Stomach (tissue), 19 donors: ENCODE measurements at places on chromosomes 3 and 15. TPM values are rescaled to one million over a fixed set of nuclear protein-coding genes. Genes with fewer than 3 reads are reported as not detected.

GRCh38 chr3:171960159-171960558 is 79.2 kb upstream of the FNDC3B start:
- no peak for DNase-seq

The ZNF80 gene
- total RNA-seq = 0.92 TPM

DNA sequence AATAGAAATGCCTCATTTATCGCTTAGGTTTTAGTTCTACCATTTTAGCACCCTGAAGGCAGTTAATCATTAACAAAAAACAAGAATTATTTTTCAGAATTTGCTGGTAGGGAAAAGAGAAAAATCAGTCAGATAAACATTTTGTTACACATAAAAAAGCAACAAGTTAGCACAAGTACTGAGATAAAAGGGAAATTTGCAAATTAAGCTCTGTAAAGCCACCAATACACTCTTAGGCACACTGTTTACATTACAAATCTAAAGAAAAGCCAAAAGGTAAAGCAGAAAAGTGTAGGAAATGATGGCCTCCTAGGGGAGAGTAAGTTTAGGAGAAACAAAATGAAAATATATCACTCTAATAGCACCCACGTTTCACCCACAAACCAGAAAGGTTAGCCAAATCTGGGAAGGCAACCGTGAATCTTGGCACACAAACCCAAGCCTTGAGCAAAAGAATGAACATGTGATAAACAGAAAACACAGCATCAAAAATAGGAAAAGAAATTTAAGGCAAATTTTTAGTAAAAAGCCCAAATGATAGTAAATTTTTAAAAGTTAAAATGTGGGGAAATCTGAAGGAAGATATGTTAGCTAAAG is 1.6 kb upstream of the SATB1 start:
- no peak for DNase-seq

- peak; percentile 65 for DNase-seq
Measured at GRCh38 chr3:141392897-141393734, 24.8 kb downstream of the ZBTB38 start.

DNA sequence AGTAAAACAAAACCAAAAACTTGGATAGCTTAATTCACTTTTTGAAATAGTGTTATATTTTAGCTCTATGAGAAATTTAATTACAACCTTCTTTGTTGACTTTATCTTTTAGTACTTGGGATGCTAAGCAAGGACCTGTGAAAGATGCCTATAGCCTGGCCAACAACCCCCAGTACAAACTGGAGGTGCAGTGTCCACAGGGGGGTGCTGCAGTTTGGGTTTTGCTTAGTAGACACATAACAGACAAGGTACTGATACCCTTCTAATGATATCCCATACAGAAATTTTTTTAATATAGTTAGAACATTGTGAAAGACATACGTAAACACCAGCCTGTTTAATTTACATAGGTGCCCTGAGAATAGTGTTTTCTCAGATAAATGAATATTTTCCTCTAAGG is 35.3 kb downstream of the CAPN7 start:
- DNase-seq = peak; percentile 32

The VPS39 gene
- 71.9 TPM for total RNA-seq

GRCh38 chr3:173257797-173258196 is 116.8 kb upstream of the SPATA16 start:
- no peak for DNase-seq

DNA sequence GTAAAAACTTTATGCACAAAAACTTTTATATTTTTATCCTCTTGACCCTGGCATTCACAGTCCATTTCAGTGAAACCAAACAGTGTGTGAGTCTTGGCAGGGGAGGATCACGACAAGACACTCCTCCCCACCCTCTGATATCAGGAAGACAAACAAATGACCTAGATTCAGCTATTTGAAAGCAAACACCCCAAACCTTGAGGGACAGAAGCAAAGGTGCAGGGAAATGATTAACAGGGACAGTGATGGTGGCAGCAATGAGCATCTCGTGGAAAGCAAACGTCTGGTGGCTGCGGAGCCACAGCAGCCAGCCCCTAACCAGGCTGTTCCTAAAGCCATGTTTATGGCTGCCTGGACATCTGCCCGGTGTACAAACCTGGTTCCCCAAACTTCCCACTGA is 52.1 kb downstream of the FSIP1 start:
- DNase-seq = no peak

GRCh38 chr3:113908133-113908532 is 39.7 kb upstream of the ZDHHC23 start:
- no peak for DNase-seq

DNA sequence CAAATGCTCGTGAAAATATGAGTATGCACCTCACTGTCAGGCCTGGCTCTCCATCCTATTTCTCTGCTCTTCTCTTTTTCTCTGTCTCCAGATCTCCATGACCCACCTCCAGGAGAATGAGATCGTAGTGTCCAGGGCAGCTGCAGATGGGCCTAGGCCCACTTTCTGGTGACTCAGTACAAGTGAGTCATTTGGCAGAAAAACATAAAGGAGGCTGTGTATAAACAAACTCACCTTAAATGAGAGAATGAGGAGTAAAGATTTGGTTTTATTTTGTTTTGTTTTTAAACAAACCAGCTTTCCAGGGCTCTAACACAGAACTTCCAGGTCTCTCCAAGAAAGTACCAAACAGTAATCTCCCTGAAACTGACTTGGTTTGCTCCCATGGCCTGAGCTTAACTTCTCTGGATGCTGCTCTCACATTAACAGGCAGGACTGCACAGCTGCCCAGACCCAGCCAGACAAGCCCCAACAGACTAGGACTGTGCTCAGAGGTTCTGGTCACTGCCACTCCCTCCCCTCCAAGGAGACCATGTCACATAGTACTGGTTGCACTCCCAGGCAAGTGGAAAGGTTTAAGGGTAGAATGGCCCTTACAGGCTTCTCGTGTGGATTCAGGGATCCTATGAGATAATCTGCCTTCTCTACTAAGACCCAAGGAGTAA is 1.5 kb upstream of the HEG1 start:
- no peak for DNase-seq

The ANKDD1A gene
- total RNA-seq = 12.2 TPM

- no peak for DNase-seq
Measured at GRCh38 chr3:10169000-10169496, 4.3 kb downstream of the IRAK2 start.

- peak; percentile 34 for DNase-seq
Measured at GRCh38 chr3:124094496-124094895, 102.6 kb upstream of the ROPN1 start.

DNA sequence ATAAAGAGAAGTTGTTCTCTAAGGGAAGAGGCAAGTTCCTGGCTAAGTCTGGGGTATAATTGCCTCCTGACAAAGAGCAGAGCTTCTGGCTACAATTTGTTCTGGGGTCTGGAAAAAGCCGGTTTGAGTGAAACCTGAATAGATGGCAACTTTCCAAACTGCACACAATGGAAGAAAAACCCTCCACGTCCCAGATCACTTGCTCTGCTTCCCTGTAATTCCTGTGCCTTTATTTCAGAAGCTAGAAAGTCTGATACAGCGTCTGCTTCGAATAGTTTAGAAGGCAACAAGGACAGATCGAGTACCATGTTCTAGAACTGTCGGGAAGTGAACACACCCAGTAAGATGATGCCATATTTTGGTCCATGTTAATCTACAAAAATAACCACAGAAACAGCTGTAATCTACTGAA is 1.6 kb upstream of the WDR82 start:
- peak; percentile 88 for DNase-seq

DNA sequence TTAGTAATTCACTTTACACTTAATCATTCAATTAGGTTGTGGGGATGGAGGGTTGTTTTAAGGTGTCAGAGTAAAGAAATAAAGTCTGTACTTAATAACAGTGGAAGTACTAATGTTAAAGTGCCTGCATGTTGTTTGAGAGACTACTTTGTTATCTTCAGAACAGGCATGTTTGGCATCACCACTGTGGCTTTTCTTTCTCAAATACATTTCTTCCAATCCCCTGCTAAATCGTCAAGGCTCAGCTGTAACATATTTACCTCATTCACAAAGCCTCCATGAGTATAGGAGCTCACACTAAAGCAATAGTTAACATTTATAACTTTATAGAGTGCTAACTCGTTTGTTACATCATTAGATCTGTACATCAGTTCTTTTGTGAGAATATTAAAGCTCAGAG is 2.6 kb downstream of the TIMMDC1 start:
- no peak for DNase-seq

DNA sequence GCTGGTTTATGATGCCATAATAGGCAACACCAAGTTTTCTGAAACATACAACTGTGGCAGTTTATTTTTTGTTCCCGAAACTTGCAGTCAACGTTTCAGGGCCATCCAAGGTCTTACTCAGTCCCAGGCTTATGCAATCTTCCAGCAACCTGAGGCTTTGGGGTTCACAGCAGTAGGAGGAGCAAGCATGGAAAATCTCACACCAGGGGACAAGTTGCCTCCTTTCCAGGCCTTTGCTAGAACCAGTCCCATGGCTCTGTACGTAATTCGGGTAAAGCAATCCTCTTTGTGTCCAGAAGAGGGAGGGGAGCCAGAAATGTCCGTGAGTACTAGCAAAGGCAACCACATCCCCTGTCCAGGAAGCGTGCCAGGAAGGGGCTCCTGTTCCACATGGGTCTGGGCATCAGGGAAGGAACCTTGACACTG is 4.7 kb upstream of the FAM240A start:
- DNase-seq = no peak

DNA sequence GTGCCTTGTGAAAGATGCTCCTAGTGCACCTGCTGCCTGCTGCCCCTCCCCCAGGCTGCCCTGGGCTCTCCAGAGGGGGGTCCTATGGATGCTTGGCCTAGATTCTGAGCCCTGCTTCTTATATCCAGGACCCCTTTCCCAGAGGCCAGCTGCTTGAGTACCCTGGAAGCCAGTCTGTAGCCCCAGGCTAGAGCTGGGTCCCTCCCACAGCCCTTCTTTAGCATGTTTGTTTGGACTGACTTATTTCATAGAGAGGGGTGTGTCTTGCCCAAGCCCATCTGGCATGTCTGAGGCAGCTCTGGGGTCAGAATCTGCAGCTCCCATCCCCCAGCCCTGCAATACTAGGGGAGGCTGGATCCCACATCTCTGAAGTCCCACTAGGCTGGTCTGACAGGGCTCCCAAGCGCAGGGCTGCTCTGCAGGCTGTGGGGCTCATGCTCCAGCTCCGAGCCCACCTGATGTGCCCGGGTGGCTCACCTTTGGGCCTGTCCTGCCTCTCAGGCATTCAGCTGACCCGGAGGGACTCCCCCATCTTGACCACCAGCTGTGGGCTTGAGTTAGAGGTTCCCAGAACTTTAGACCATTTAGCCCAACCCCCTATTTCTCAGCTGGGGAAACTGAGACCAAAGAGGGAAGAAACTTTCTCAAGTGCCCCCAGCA is 3.1 kb downstream of the CHRNB4 start:
- DNase-seq = peak; percentile 48

DNA sequence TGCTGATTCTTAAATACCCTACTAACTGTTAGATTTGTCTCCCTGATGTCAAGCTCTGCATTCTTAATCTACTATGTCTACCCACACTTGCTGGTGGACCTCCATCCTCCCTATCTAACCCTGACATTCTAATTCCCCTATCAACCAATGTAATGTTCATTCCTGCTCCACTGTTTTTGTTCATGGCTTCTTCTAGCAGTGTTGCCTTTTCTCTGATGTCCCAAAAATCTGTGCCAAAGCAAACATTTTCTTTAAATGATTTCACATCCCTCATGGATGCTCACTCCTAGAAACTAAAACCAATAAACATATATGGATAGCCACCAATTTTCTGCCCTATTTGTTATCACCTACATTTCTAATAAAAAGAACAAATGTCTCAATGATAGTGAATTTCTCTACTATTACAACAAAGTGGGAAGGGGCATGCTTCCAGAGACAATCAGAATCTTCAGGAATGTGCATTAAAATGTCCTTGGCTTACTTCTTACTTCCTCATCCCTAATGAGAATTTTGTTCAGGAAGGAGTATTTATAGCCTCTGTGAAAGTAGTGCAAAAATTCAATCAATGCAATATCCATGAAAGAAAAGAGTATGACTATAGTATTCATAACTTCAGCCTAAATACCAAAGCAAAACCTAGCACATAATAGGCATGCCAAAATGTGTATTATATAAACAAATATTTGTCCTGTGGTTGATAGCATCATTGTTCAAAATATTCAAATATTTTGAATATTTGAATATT is 273.3 kb downstream of the ZNF385D start:
- no peak for DNase-seq

The CD80 gene
- total RNA-seq = 2.2 TPM

DNA sequence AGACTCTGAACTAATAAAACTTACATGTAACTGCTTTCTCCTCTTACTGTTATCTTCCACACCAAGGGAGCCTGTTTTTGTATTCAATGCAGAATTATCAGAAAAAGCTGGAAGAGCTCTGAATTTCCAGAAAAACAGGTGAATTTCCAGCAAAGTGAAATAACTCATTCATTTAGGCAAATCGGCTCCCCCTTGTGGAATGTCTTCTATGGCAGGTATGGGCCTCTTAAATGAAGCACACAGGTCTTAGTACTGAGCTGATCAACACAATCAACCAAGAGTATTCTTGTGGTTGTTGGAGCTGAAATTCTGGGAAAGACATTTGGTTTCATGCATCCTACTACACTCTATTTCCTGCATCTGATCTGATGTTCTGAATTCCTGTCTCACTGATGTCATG is 31.0 kb upstream of the PTPRG start:
- DNase-seq = no peak

DNA sequence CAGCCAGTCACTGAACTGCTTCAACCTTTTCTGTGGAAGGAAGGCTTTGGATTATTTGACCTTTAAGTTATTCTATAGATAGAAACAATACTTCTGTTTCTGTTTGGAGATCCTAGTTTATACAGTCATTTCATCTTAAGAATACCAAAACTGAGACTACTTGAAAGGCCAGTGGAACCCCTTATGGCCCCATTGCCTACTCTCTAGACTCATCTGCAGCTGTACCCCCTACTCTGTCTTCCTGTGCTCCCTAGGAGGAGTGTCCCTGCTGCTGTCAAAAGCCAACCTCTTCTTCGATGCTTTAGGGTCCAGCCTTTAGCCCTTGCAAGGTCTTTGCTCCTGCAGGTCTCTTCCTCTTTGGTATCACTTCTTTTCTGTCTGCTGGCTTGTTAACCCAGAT is 169.6 kb downstream of the EDEM1 start:
- no peak for DNase-seq

The ANKRD34C gene
- not detected for total RNA-seq

DNA sequence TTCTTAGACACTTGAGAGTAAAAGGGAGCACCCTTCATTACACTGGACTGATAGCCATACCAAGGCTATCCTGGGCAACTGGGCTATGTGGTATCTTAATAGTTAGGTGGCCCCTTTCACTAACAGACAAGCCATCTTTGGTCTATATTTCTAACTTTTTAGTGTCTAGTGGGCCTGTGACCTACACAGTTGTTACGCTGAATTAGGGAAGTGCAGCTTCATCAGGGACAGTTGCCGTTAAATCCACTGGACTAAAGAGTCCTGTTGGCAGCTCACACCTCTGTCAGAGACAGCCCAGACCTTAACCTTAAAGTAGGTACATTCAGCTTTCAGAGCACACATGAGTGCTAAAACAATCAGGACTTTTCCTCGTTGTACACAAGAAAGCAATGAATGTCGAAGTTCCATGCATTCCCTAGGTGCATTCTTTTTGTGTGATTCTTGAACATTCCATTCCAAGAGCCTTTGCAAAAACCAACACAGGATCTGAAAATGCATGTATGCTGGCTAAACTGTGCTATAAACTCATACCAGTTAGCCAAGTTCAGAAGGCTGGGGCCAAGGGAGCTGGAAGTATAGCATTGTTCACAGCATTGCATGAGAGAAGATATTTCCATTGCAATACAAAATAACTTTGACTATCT is 230.2 kb upstream of the EIF1B start:
- no peak for DNase-seq

The B3GALNT1 gene
- total RNA-seq = 4.6 TPM

The EAF1 gene
- total RNA-seq = 37.1 TPM
